NCI-H1694 treated with DMSO at 0.1 percent for 48 hours (cell line): ENCODE measurements at places on chromosomes 7 and 10.

DNA sequence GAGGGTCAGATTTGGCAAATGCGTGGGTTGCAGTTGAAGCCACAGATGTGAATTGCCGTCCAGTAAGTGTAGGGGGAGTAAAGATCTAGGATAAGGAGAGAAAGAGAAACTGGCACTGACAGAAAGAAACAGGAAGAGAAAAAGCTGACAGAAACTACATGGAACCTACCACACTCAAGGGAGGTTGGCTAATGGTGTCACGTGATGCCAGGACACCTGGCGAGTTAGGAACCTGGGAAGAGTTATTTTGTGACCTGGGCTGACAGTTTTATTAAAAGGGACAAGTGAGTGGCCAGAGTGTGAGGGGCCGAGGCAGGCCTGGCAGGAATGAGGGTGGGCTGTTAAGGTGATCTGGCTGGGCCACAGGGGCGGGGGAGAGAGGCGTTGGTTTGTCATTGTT, 188.7 kb downstream of the ADARB2 start:
- DNase-seq: no peak

DNA sequence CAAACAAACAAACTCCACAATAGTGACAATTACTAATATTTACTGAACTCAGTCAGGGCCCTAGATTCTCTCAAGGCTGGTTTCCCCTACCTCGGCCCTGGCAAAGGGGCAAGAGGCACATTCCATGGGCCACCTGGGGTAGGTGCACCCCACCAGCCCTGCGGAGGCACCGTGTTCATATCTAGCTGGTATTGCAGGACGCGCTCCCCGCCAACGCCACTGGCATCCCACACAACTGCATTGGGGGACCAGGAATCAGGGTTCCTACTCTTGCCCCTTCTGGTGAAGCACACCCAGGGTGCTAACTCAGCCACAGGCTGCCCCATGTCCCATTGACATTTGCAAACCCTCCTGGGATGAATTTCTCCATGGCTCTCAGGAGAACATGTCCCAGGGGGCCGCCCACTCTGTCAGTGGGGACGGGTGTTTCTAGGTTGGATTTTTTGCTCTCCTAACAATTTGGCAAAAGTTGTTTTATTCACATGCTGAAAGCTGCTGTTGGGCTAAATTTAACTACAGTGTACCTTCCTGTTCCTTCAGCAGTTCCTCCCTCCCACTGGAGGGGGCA, 76.7 kb downstream of the ZRANB1 start:
- no peak for DNase-seq

- DNase-seq: peak; percentile 35
These were observed 1.5 kb downstream of the TRIL start for GRCh38 chr7:28956608-28957063.

DNA sequence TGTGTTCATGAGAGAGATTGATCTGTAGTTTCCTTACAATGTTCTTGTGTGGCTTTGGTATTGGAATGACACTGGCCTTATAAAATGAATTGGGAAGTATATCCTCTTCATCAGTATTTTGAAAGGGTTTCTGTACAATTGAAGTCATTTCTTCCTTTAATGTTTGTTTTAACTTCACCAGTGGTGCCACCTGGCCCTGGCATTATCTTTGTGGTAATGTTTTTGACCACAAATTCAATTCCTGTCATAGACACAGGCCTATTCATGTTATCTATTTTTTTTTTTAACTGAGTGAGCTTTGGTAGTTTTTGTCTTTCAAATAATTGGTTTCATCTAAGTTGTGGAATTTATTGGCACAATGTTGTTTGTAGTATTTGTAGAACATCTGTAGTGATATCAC, 127.7 kb downstream of the CDK14 start:
- DNase-seq: no peak

- peak; percentile 50 for DNase-seq
These were observed 190.2 kb downstream of the CAMK1D start for GRCh38 chr10:12539350-12540164.

DNA sequence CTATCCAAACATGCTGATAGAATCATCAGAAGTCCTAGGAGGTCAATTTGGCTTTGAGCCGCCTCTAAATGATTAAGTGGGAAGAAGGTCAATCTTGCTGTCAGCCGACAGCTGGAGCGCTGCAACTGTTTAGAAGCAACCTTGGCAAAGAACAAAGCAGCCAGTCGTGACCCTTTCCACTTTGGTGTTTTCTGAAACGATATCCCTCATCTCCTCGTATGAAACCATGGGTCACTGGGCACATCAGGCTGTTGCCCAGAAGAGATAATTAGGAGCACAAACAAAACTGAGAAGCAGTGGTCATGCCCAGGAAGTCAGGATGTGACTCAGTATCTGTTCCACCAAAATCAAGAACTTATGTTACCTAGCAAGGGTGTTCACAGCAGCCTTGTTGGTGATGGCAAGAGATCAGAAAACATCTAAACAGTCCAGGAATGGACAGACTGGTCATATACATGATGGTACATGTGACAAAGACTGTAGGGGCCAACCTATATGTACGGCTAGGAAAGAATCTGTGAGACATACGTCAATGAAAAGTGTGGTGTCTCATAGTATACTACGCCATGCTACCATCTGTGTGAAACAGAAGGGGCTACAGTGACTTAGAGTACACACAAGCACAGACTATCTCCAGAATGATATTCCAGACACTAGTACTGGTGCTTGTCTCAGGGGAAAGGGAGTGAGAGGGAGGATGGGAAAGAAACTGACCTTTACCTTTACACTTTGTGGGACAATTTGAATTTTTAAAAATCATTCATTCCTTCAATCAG, 22.4 kb downstream of the STN1 start:
- no peak for DNase-seq

GRCh38 chr10:71191551-71192076, 20.8 kb upstream of the UNC5B start:
- no peak for DNase-seq

DNA sequence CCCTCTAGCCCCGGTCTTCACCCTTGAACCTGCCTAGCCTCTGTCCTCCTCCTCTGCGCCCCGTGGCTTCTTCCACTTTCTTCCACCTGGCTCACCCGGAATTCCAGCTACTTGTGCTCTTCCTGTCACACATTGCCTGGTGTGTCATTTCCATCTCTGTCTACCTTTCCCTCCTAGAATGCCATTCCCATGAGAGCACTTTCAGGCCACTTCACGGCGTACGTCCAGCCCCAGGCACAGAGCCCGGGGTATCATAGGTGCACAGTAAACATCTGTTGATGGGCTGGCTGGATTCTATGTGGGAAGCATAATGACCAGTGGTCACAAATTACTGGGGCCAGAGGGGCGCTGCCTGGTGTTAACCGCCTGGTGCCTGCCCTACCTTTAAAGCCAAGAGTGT, 161.3 kb downstream of the CUX1 start:
- no peak for DNase-seq

DNA sequence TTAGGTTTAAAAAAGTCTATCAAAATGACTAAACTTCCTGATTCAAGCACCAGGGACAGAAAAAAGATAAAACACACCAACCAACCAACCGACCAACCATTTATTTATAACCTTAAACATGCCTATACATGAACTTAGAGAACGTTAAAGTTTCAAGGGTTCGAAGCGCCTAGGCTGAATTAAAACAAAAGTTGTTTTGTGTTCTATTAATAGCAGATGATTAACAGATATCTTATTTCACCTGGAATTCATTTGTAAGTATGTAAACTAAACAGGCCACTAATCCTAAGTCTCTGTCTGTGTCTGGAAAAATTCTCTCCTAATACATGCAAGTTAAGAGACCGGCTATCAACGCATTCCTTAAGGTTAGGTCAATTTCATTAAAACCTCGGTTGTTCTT, 1.4 kb downstream of the BAIAP2L1 start:
- no peak for DNase-seq

DNA sequence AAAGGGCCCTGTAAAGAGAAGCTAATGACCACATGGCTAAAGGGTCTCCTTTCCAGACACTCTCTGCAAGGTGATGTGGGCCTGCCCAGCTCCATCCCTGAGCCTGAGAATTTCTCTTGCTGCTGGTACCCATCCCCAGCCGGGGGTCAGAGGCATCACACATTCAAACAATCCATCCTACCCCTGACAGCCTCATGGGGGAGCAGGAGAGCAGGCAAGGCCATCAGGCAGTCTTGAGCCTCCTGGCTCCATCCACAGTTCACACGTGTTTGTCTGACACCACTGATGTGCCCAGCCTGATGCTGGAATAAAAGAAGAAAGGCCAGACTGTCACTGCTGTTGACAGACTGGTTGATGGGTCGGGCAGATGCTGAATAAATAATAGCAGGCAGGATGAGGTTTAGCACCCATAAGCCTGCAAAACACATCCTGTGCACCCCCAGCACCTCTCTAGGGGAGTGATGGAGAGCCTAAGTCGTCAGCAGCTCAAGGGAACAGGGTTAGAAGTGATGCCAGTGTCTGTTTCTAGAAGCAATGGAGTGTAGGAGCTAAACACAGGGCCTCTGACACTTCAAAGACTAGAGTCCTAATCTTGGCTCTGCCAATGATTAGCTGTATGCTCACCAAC, 43.5 kb downstream of the TLL2 start:
- peak; percentile 23 for DNase-seq
